Urothelium cell line (cell line): ENCODE measurements at places on chromosomes 1 and 21.

GRCh38 chr1:223473601-223474344 is 80.6 kb downstream of the CCDC185 start:
- no peak for DNase-seq

DNA sequence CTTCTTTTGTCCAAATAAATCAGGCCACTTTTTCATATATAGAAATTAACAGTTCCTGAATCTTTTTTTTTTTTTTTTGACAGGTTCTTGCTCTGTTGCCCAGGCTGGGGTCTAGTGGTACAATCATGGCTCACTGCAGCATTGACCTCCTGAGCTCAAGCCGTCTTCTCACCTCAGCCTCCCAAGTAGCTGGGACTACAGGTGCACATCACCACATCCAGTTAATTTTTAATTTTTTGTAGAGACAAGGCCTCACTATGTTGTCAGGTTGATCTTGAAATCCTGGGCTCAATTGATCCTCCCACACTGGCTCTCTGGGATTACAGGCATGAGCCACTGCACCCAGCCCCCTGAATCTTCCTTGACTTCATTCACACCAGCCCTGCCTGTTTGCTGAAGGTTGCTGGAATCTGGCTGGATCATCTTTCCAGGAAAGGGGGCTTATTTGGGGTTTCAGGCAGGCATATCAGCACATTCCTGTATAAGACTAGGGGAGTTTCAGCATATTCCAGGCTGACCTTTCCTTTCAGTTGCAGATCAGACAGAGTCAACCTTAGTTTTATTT is 78.2 kb upstream of the ARHGAP29 start:
- no peak for DNase-seq

GRCh38 chr21:45975020-45975666 is 6.4 kb upstream of the COL6A1 start:
- DNase-seq = peak; percentile 63

DNA sequence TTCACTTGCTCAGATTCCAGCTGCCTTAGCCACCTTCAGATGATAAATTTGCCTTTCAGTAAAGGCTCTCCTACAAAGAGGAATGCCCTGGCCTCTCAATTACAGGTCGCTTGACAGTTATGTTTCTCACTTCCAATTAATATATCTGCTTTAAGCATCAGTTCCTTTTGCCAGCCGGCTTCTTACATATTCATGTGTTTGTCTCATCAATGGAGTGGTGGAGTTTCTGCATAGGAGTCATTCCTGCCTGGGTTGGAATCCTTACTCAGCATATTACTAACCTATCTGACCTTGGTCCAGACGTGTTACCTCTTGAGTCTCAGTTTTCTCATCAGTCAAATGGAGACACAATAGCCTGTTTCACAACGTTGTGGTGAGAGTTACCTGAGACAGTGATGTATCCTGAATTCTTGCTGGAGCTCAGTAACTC is 9.4 kb upstream of the SESN2 start:
- DNase-seq = no peak

DNA sequence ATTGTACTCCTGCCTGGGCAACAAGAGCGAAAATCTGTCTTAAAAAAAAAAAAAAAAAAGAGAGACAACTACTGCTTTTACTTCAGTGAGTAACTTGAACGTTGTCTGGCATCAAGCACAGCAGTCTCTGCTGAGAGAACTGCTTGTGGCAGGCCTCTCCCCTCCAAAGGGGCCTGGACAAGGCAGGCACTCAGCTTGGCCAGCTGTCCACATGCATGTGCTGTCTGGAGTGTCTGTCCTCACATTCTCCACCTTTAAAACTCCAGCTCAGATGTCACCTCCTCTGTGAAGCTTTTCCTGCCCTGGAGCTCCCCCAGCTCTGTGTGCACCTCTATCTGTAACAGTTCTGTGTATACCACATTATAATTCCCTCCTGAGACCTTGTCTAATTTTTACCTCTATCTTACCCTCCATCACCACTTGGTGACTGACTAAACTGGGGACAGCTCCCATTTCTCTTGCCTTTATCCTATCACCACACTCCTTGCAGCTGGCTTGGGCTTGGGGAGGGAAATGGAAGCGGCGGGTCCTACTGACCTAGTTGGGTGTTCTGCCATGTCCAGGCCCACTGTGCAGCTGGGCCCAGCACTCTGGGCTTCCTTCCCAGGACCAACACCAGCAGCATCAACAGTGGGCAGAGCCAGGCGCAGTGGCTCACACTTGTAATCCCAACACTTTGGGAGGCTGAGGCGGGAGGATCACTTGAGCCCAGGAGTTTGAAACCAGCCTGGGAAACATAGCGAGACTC is 71.4 kb upstream of the ARTN start:
- no peak for DNase-seq
